Activated gamma-delta T cell treated with anti-CD3 and anti-CD28 coated beads, Interleukin-2, amount 50 U/mL, for 16 hours (primary cell): ENCODE measurements at places on chromosomes 1 and 21.
A peak's percentile ranks its signal among the peaks of the same experiment; 100 is the strongest.

- no peak for DNase-seq
Measured at GRCh38 chr1:186983327-186983726, 154.6 kb downstream of the PLA2G4A start.

- no peak for DNase-seq
Measured at GRCh38 chr1:5667513-5668325, 324.5 kb downstream of the NPHP4 start.

DNA sequence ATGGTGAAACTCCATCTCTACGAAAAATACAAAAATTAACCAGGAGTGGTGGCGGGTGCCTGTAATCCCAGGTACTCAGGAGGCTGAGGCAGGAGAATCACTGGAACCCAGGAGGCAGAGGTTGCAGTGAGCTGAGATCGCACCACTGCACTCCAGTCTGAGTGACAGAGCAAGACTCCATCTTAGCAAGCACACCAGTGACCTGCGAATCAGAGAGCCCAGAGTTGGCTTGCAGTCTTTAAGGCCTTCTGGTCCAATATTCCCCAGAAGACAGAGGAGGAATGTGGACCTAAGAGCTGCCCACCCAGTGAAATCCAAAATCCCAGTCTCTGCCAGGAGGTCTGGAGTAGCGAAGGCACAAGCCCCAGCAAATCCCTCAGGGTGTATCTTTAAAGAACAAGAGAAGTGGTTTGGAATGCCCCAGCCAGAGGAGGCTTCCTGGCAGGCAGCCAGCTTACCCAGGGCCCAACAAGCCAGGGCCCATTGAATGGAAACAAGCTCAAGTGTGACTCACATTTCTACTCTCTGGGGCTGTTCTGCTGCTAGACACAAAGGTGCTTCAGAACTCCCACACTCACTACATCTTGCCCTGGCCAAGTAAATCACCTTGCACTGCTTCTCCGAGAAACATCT, 23.9 kb downstream of the GPR161 start:
- no peak for DNase-seq

DNA sequence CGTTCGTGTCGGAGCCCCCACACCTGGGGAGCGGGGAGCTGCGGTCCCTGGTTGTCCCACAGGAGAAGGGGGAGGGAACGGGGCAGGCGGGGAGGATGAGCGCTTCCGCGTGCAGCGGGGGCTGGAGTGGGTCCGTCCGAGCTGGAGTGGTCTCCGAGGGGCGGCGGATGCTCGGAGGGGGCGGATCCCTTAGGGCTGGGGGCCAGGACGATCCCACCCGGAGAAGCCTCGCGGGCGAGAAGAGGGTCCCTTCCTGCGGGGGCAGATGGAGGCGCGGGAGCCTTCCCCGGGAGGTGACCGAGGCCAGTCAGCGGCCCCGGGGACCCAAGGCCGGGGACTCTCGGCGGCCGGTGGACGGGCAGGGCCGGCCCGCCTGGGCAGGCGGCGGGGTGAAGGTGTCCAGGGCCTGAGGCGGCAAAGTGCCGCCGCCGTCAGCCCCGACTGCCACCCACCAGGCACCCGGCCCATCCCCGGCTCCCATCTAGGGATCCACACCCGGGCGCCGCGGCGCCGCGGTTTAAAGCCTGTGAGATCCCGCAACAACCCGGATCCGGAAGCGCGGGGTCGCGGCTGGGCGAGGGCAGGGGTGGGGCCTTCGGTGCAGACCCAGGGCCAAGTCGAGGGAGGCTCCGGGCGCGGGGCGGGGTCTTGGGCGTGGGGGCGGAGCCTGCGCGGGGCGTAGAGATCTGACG, 5.3 kb upstream of the CCDC27 start:
- DNase-seq: peak; percentile 81

GRCh38 chr1:112358798-112359408, 37.1 kb upstream of the CTTNBP2NL start:
- DNase-seq: no peak

DNA sequence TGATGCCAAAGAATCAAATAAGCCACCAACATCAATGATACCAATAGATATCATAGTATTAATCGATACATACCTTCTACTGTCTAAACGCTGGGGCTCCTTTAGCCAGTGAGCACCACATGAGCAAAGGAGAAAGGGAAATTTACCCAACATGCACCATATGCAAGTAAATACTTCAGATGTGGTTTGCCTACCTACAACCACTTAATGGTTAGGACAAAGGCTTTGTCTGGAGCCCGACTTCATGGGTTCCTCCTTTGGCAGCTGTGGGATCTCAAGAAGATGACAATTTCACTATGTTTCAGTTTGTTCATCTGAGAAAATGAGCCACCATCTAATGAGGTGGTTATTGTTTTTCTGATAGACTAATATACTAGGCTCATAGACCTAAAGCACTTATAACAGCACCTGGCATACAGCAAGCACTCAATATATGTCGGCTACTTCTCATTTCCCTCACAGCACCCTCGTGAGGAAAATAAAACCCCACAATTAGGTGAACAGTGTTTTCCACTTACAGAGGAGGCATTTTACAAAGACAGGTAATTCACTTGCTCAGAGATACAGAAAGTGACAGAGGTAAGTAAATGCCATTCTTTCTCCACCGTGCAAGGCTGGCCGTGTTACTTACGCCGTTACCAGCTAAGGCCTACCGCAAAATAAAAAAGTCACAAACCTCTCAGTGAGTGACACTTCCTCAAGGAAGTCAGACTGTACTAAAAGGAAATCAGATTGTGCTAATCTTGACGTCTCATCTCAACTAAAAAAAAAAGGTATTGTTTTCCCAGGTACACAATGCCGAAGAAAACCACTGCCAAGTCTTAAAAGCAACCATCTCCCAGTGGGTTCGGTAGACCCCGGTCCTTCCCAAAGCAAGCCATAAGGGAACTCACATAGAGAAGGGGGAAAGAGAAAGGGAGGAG, 1.6 kb downstream of the TTC13 start:
- DNase-seq: peak; percentile 15

DNA sequence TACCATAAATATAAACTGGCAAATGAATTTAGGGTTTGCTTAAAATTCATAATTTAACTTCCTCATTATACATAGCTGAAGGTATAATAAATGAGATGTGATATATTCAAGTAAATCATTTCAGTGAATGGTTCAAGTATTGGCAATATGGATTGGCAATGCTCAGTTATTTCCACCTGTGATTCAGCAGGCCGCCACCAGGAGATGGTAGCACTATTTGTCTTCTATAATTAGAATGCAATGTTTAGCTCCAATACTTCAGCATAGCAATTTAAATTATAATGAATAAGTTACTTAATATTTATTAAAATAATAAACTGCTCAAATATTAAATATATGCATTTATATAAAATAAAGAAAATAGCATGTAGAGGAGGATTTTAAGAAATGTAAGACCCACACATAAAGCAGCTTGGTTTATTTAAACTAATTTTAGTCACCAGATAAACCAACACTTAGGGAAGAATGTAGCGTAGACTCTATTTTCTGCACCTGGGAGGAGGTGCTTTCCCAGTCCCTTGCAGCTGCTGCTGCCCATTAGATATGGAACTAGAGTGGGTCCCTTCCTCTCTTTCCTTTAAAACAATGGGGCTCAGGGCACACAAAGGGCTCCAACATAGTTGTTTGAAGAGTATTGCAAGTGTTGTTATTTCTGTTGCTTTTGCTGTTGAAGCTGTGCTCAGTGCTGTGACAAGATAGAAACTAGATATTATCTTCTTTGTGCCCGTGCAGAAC, 62.1 kb downstream of the PLPPR4 start:
- no peak for DNase-seq
